ENCODE measurements at places on chromosomes 4 and X. TPM values are rescaled to one million over a fixed set of nuclear protein-coding genes. Genes with fewer than 3 reads are reported as not detected.

DNA sequence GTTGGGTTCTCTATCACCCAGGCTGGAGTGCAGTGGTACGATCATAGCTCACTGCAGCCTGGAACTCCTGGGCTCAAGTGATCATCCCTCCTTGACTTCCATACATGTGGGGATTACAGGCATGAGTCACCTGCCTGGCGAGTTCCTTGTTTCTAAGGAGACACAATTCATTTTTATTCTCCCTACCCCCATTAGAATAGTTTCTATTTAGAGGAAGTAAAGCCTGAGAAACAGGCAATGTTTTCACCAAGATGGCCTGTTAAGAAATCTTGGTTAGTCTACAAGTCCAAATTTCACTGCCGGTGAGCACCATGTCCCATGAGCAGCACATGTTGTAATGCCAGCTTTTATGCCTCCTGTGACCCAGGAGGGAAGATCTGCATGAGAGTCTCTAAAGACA lies 5.7 kb downstream of the CYBB start:
- DNase-seq: no peak

GRCh38 chrX:14497184-14497666 lies 32.1 kb upstream of the GLRA2 start:
- DNase-seq: peak; percentile 31

DNA sequence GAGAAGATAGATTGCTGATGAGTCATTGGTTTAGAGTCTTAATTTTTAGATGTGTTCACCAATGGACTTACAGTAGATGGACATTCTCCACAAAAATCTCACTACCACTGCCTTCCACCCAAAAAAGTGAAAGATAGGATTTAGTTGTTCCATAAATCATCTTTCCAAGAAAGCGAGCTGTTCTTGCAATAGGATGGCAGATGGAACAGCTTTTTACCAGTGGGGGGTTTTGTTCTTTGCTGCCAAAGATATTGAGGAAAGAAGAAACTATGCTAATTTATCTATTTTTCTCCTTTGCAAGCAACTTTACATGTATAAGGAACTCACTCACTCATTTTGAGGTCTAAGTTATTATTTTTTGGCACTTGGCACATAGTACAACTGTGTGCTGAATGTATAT lies 109.5 kb downstream of the ADGRL3 start:
- DNase-seq: no peak

DNA sequence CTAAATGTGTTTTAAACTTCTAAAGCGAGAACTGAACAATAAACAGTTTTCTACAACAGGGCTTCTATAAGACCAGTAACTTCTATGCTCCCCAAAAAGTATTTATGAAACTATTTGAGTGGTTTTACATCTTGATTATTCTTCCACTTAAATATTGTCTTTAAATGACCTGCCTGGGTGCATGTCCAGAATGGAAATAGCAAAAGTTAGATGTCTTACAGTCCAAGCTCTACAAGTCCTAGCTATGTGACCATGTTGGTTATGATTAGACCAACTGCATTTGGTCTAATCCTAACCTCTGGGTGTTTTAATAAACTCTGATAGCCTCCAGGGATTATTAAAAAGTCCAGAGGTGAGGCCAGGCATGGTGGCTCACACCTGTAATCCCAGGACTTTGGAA lies 79.0 kb upstream of the ATXN3L start:
- DNase-seq: no peak

DNA sequence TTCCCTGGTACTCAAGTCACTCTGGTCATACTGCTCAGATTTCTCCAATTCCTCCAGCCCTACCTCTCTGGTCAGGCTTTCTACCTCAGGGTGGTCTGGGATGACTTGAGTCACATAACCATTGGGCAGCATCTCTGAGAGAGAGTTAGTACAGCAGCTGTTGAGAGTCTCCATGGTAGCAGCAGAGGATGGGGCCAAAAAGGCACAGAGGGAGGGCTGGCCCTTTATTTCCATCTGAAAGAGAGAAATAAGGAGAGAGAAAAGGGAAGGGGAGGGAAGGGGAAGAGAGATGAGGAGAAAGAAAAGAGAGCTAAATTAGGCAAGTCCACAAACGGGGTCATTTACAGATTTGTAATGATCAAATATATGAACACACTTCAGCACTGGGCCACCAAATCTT lies 149.1 kb upstream of the ARHGEF9 start:
- DNase-seq: no peak

GRCh38 chr4:177855507-177856197 lies 413.4 kb upstream of the AGA start:
- no peak for DNase-seq

- no peak for DNase-seq
Observed at GRCh38 chr4:171242831-171243230, 570.4 kb upstream of the GALNTL6 start.

GAGE12E gene
- not detected for polyA plus RNA-seq

PDZD4 gene
- polyA plus RNA-seq: not detected

FAM236D gene
- polyA plus RNA-seq: not detected

WDFY3 gene
- 3.3 TPM for polyA plus RNA-seq

TCEAL3 gene
- polyA plus RNA-seq: 53.1 TPM

IL3RA gene
- 0.13 TPM for polyA plus RNA-seq

GRCh38 chr4:76732246-76732645 lies 165.7 kb downstream of the SOWAHB start:
- DNase-seq: no peak

- DNase-seq: no peak
Observed at GRCh38 chr4:5719350-5720055, 8.5 kb downstream of the EVC start.

FGF16 gene
- not detected for polyA plus RNA-seq

DNA sequence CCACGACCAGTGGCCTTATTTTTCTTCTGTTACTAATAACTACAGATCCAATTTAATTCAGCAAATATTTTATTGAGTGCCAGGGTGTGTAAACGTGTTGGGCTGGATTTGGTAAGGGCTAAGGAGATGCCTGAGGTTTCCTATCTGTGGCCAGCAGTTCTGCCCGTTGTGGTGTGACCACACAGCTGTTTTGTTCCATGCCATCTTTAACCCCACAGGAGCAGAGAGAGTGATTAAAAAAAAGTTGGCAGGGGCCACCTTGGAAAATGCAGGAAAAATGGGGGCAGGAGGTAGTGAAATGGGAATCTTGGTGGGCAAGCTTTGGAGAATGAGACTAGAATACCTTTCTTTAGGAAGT lies 1.1 kb downstream of the PLAC8 start:
- DNase-seq: no peak

NAT8L gene
- polyA plus RNA-seq: not detected

SUPT20HL2 gene
- polyA plus RNA-seq: not detected

All from GM23248 (cell line).